CD4-positive, CD25-positive, alpha-beta regulatory T cell (primary cell): ENCODE measurements at places on chromosomes 4 and X.

DNA sequence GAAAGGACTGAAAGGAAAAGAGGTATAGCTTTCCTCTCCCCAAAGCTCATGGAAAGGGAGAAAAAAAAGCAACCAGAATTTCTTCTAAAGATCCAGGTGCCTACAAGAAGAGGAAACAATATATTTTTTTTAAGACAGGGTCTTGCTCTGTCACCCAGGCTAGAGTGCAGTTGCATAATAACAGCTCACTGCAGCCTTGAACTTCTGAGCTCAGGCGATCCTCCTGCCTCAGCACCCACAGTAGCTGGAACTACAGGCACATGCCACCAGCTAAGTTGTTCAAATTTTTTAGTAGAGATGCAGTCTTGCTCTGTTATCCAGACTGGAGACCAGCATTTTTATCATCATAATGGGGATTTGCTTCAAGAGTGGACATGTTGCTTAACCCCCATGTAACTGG lies 30.5 kb upstream of the BBS12 start:
- no peak for DNase-seq

GRCh38 chr4:43853565-43854264 lies 594.9 kb downstream of the KCTD8 start:
- DNase-seq, result no peak

DNA sequence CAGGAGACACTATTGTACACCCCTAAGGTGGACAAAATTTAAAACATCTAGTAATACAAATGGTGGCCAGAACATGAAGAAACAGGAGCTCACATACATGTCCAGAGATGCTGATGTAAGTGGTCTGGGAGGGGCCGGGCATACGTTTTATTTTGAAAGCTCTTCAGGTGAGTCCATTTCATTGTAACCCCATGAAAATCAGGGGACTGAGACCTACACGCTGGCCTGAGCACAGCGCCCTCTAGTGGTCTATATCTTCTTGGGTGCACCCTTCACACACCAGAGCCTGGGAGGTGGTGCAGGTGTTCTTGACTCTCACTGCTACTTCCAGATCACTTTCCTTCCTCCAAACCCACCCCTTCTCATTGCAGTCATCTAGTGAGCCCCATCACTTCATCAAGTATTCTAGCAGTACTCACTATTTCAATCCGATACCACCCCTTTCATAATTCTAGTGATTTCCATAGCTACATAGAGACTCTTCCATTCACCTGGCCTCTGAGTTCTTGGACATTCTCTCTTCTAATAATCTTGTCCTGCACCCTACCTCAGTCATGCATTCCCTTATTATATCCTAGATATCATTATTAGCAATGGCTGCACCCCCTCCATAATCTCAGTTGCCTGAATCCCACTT lies 4.3 kb upstream of the TLR6 start:
- DNase-seq, result peak; percentile 51

- no peak for DNase-seq
Measured at GRCh38 chr4:8441499-8442091, 1.0 kb downstream of the TRMT44 start.

- DNase-seq, result no peak
Measured at GRCh38 chrX:71870208-71871098, 40.2 kb upstream of the NHSL2 start.

DNA sequence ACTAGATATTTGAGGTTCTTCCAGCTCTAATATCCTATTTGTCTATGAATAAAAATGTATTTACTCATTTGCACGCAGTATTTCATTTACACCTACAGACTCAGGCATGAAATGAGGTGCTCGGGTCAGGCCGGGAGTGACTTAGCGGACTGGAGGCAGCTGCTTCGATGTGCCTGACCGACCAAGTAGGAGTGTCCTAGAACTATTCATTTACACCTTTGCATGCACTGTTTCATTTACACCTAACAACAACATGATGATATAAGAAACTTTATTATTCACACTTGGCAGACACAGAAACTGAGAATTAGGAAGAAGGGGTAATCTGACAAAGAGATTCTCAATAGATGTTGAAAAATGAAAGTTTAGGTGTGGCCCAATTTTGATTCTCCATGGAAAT lies 28.7 kb upstream of the FAT1 start:
- DNase-seq, result no peak

GRCh38 chr4:78091534-78091933 lies 34.4 kb downstream of the FRAS1 start:
- no peak for DNase-seq

- DNase-seq, result no peak
Measured at GRCh38 chr4:84994280-84994679, 27.8 kb upstream of the WDFY3 start.

DNA sequence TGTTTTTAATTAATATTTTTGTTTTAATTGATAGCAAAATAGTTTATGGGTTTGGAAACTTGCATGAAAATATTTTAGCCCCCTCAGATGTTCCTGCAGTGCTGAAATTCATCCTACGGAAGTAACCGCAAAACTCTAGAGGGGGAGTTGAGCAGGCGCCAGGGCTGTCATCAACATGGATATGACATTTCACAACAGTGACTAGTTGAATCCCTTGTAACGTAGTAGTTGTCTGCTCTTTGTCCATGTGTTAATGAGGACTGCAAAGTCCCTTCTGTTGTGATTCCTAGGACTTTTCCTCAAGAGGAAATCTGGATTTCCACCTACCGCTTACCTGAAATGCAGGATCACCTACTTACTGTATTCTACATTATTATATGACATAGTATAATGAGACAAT lies 40.4 kb downstream of the MAP7D3 start:
- no peak for DNase-seq

DNA sequence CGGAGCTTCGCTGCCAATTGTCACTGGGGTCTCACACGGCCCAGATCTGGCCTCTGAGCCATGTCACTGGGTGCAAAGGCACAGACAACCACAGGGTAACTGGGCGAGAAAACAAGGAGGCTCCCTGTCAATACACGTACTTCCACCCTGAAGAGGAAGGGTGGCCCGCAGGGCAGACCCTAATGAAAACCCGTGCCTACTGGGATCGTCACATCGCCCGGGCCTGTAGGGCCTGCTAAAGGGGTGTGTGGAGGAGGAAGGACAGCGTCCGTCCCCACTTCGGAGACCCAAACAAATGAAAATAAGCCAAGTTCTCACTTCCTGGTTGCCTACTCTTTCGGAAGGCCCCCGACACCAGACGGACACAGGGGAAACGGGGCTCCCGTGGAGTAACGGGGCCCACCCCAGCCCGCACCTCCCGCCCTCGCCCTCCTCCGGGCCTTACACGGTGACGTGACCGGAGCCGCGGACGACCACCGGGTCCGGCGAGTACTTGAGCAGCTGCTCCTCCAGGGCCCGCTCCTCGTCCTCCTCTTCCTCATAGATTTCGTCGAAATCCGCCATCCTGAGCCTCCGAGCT lies 578 bp downstream of the CHIC2 start:
- peak; percentile 52 for DNase-seq

DNA sequence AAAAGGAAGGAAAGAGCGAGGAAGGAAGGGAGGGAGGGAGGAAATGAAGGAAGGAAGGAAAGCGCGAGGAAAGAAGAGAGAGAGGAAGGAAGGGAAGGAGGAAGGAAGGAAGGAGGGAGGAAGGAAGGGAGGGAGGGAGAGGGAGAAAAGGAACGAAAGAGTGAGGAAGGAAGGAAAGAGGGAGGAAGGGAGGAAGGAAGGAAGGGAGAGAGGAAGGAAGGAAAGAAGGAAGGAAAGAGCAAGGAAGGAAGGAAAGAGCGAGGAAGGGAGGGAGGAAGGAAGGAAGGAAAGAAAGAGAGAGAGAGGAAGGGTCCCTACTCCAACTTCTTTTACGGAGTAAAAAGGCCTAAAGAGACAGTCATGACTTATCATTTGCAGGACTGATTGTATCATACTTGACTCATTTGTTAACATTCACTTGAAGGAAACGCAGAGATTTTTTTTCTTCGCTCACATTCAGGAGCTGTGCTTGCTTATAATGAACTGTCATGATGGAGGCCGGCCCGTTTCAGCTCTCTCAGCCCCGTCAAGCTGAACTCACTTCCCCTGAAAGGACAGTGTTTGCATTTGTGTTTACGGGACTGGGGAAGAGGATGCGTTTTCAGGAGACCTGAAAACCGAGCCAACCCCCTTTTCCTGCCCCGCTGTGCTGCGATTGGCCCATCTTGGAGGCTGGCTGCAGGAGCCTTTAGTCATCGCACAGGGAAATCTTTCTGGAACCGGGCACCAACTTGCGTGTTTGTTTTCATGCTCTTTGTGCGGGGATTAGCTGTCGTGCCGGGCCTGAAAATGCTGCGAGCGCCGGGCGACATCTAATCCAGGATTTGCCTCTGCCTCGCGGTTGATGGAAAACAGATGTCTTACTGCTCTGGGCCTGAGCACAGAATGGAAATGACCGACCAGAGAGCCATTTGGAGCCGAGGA lies 17.8 kb downstream of the TRIM2 start:
- DNase-seq, result peak; percentile 2

DNA sequence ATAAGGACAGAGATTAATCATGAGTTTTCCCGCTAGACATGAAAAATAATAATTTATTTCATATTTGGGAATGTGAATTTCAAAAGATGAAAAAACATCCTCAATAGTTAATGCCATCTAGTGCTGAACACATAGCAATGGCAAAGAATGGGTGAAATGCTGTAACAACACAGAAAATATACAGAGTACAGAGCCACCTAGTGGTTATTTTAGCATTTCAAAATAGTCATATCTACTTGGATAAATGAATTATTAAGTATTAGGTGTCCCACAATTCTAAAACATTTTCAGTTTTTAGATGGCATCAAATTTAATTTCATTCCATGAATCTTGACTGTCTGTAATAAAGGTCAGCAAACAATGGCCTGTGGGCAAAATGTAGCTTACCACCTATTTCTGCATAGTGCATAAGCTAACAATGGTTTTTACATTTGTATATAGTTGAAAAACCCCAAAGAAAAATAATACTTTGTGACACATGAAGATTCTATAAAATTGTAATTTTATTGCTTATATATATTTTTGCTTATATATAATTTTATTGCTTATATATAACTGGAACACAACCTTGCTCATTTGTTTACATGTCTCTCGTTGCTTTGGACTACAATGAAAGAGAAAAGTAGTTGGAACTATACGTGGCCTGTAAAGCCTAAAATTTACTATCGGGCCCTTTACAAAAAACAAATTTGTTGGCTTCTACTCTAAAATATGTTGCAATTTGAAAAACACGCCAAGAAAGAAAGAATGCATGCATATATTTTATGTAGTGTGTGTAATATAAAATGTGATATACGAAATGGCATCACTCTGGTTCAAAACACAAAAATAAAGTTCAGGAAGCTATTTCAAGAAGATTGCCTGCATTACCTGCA lies 99.1 kb upstream of the FAM47C start:
- DNase-seq, result peak; percentile 19

GRCh38 chrX:4655743-4656142 lies 942.3 kb upstream of the PRKX start:
- DNase-seq, result no peak

GRCh38 chrX:3415011-3415410 lies 68.6 kb upstream of the MXRA5 start:
- DNase-seq, result no peak

- DNase-seq, result no peak
Measured at GRCh38 chr4:8696369-8697127, 104.0 kb downstream of the CPZ start.

- no peak for DNase-seq
Measured at GRCh38 chr4:63619771-63620170, 789.5 kb downstream of the TECRL start.

- no peak for DNase-seq
Measured at GRCh38 chr4:130563185-130563888, 1467.4 kb downstream of the C4orf33 start.

DNA sequence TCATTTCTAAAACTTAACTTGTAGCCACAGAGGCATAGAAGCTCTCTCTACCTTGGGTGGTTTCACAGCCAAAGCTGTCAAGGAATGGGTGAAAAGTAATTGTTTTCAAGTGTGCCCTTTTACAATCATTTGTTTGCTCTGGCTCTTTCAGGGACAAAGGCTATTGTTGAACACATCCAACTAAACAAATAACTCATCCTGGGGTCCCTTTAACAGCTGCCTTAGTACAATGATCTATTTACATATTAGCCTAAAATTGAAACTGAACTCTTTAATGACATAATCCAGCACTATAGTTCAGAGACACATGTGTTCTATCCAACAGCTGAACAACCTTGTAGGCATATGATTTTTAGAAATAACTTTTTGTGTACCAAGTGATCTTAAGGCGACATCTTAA lies 3.7 kb downstream of the HHIP start:
- DNase-seq, result no peak

GRCh38 chr4:168677063-168677462 lies 180.2 kb downstream of the PALLD start:
- DNase-seq, result no peak

- DNase-seq, result no peak
Measured at GRCh38 chr4:81003597-81004111, 26.9 kb upstream of the BMP3 start.

GRCh38 chrX:46461660-46462191 lies 83.5 kb downstream of the ZNF674 start:
- DNase-seq, result no peak

- DNase-seq, result no peak
Measured at GRCh38 chr4:154125340-154125739, 336.5 kb upstream of the SFRP2 start.

DNA sequence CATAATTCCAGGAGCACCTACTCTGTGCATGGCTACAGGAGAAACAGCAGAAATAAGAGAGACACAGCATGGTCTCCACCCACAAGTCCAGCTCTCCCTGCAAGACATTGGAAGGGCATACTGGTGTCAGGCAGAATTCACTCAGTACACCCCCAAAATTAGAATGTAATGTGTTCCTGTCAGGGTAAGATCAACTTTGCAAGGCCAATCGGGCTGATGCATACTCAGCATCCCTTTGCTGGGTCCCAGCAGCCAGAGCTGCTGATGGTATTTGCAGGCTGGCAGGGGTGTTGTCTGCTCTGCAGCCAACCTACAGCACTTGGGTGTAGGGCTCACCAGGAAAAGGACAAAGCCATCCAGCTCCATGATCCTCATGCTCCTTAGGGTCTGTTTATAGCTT lies 295.4 kb upstream of the STS start:
- DNase-seq, result no peak

DNA sequence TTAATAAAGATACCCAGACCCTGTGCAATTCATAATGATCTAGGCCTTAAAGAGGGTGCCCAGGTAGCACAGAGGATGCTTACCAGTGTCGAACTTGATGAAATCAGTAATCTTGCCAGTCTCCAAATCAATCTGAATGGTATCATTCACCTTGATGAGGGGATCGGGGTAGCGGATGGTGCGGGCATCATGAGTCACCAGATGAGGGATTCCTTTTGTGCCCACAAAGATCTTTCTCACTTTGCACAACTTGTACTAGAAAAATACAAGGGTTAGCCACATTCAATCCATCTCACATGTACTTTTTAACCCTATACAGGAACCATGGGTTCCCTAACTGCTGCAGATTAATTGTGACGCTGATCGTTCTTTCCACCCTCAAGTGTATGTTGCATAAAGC lies 3.3 kb downstream of the RPS4X start:
- DNase-seq, result no peak
